ENCODE measurements at places on chromosomes 6 and 20.

GRCh38 chr20:17066902-17067301, 159.9 kb upstream of the PCSK2 start:
- no peak for DNase-seq

- DNase-seq = no peak
Measured at GRCh38 chr6:165404296-165404695, 94.9 kb upstream of the C6orf118 start.

GRCh38 chr6:48183811-48184605, 73.0 kb upstream of the PTCHD4 start:
- no peak for DNase-seq

DNA sequence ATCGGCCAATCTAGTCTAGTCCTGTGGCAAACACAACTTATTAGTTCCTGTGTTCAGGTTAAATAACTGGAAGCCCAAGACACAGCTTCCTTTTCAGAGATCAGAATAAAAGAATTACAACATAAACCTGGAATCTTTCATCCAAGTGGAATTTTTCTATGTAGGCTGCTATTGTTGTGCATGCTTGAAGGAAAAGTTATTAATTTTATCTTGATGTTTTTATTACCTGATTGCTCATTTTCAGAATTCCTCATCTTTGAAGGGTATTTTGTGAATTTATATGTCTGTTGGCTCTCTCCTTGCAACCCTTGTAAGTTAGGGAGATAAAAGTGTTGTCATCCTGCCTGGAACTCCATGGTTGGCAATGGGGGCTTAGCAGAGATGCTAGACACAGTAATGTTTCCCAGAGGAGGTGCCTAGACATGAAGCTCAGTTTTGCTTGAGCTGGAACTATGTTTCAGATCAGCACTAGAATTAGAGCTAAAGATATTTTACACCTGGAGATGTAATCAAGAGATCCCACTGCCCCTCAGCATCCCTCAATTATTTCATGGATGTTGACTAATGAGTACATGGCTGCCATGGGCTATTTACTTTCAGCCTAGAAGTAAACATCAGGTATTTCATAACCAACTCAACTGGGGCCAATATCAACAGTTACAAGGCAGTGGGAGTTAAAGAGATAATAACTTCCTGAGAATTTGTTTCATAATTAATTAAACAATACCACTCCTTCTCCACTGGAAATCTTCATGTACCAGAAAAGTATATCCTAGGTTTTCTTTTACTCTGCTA, 367.0 kb upstream of the MARCKS start:
- no peak for DNase-seq

GRCh38 chr6:36626636-36627035, 32.5 kb downstream of the SRSF3 start:
- no peak for DNase-seq

- no peak for DNase-seq
Measured at GRCh38 chr6:2193931-2194330, 51.5 kb downstream of the GMDS start.

DNA sequence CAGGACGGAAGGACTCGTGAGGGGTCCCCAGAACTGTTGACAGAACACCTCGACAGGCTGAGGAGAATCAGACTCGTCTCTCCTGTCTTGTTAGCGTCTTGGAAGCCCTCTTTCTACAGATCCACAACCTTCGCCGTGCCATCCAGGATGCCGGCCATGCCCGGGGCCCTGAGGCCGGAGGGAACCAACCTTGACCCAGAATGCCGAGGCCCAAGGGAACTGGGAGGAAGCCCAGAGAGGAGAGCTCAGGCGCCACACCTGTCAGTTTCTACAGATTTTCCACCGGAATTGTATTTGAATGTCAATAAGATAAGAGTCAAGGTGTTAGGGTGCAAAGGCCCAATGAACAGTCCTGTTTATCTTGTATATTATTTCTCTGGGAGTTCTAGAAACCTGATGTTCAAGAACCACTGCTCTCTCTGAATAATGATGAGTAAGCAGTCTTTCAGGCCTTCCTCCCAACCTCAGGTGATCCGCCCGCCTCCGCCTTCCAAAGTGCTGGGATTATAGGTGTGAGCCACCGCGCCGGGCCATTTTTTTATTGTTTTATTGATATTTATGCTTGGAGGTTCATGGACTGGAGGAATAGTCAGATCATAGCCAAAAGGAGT, 799 bp upstream of the ME1 start:
- no peak for DNase-seq

DNA sequence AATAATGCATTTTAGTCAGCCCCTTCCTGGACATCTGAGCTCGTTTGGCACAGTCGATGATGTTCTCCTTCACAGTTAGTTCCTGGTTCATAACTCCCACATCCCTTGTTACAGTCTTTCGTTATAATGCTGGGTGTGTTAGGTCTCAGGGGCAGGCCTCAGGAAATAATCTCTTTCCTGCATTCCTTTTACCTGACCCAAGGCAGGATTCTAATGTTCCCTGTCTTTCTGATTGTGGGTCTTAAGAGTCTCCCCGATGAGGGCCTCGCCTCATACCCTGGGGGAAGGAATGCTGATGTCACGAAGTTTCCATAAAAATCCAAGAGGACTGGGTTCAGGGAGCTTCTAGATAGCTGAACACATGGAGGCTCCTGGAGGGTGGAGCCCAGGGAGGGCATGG, 104.0 kb upstream of the CARMIL1 start:
- DNase-seq = no peak

DNA sequence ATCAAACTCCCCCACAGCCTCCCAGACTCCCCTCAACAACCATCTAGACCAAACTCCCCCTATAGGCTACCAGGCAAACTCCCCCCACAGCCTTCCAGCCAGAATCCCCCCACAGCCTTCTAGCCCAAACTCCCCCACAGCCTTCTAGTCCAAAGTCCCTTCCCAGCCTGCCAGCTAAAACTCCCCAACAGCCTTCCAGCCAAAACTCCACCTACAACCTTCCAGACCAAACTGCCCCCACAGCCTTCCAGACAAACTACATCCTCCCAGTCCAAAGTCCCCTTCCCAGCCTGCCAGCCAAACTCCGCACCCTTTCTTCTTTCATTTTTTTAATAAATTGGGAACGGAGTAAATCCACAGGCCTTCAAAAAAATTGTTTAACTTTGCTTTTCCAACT, 37.4 kb upstream of the SYNDIG1 start:
- DNase-seq = peak; percentile 40

DNA sequence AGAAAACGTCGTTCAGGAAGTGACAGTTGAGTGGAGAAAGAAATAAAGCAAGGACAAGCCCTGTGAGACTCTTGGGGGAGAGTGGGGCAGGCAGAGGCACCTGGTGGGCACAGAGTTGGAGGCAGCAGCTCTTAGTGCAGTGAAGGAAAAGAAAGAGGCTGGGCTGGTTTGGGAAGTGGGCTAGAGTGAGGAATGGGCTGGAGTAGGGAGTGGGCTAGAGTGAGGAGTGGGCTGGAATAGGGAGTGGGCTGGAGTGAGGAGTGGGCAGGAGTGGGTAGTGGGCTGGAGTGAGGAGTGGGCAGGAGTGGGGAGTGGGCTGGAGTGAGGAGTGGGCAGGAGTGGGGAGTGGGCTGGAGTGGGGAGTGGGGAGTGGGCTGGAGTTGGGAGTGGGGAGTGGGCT, 43.7 kb upstream of the BCAS1 start:
- DNase-seq = no peak

- no peak for DNase-seq
Measured at GRCh38 chr6:22804620-22805261, 235.4 kb downstream of the HDGFL1 start.

- no peak for DNase-seq
Measured at GRCh38 chr6:44851176-44851575, 463.7 kb downstream of the CDC5L start.

DNA sequence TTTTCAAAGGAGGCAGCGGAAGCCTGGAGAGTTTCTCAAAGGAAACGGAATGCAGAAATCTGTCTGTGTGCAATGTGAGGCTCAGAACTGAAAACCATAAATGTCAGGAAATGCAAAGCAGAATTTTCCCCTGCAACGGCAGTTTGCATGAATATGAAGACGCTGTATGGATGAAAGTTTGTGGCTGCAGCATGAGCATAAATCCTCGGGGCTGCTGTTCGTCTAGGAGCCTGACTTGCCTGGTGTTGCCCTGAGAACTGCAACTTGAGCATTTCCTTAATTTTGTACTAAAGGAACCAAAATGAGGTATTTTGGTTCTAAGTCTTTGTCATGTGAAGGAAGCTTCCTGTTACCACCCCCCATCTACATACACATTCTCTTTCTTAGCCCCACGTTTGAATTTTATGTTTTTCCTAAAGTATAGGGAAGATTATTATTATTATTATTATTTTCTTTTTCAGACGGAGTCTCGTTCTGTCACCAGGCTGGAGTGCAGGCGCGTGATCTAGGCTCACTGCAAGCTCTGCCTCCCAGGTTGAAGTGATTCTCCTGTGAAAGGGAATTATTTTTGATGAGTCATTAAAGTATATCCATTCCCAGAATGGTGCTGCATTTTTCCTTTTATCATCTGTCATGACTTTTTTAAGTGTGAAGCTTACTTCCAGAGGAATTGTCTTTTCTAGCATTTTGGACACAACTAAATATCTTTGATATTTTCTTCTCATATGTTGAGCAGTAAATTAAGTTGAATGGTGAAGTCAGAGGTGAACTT, 33.1 kb downstream of the MTHFD1L start:
- DNase-seq = no peak

GRCh38 chr6:121826156-121826810, 390.8 kb downstream of the GJA1 start:
- DNase-seq = no peak

GRCh38 chr6:17957498-17957897, 29.9 kb downstream of the KIF13A start:
- DNase-seq = no peak

GRCh38 chr6:149223120-149223903, 94.2 kb upstream of the TAB2 start:
- no peak for DNase-seq

GRCh38 chr6:53938810-53939209, 144.0 kb downstream of the LRRC1 start:
- DNase-seq = no peak

DNA sequence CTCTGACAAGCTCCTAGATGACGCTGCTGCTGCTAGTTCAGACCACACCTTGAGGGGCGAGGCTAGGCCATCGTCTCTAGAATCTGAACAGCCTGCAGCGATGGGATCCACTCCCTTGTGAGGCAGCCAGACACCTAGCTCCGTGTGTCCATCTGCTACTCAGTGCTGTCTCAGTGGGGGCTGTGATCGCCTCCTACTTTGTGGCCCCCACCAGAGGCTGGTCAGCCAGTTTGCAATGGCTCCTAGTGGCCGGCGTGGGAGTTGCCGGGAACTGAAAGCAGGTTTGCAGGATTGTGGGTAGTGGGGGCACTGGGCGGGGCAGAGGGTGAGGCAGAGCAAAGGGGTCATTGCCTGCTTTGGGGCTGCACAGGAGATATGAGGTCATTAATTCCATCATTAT, 2.8 kb downstream of the CCN5 start:
- no peak for DNase-seq

GRCh38 chr6:11207199-11207968, 25.1 kb downstream of the NEDD9 start:
- no peak for DNase-seq
